Choroid plexus epithelial cell (primary cell): ENCODE measurements at places on chromosomes 13 and 19.
A peak's percentile ranks its signal among the peaks of the same experiment; 100 is the strongest.

DNA sequence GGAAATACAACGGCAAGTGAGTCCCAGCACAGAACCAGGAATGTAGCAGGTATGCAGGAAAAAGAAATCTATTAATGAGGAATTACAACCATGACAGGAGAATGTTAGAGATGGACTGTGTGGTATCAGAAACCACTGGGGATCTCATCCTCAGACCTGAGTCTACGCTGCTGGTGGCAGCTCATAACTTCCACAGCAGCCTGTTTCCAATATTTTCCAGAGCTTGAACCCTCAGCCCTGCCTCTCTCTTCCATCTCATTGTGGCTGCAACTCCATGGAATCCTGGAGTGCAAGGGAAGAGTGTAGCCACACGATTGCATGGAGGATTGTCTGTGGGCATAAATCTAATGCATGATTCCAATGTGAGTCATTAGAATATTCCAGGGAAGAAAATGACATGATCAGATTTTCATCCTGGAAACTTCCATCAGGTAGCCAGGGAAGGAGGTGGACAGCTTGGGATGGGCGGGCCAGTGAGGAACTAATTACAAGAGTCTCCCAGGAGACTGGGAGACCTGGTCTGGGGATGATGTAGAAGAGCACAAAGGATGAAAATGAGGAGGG, 14.9 kb downstream of the PLA2G4C start:
- no peak for DNase-seq

GRCh38 chr19:13055213-13056051, 47.2 kb downstream of the LYL1 start:
- DNase-seq = peak; percentile 89

- peak; percentile 49 for DNase-seq
Measured at GRCh38 chr19:32041681-32042292, 303.6 kb upstream of the ZNF507 start.

DNA sequence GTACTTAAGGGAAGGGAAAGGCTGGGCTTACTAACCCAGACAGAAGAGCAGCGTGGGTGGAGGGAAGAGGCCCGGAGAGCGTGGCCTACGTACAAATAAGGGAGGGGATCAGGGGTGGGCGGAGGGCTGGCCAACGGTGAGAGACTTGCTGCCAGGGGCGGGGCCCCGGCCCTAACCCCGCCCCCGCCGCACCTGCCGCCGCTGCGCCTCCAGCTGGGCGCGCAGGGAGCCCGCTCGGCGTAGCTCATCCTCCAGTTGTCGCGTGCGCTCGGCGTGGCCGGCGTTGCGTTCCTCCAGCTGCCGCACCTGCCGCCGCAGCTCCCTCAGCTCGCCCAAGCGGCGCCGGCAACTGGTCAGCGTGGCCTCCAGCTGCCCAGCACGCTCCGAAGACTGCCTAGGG, 5.7 kb downstream of the HOOK2 start:
- DNase-seq = no peak

DNA sequence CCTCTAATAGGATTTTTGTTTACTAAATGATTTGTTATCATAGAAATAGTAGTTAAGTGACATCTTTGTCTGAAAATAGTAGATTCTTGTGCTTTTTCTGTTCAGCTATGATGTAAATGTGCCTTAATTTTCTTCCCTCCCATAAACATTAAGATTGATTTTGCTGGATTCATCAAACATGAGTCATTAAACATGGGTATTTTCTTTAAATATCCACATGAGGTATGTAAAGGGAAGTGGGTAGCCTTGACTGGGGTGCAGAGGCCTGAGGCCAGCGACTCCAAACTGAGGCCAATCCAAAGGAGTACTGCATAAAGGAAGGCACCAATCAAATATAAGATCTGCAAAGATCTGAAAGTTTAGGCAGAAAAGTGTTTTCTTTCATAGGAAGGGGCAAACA, 3.7 kb downstream of the ZNF136 start:
- peak; percentile 15 for DNase-seq

DNA sequence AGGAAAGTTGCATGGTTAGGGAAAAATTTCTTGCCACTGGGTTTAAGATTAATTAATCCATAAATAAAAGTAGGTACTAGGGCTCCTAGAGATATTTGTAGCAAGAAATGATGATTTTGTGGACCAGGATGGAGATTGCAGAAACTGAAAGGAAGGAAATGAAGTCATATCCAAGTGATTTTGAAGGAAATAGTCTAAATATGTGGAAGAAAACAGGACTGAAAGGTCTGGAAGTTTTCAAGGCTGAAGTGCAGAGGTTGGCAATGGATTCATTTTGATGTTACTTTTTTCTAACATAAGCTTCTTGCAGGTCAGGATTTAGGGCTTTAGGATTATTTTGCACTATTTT, 52.8 kb downstream of the SOX21 start:
- no peak for DNase-seq
